MM.1S (cell line): ENCODE measurements at places on chromosomes 4 and X.

- DNase-seq = peak; percentile 10
Observed at GRCh38 chrX:102958794-102959193, 21.7 kb downstream of the RAB40AL start.

DNA sequence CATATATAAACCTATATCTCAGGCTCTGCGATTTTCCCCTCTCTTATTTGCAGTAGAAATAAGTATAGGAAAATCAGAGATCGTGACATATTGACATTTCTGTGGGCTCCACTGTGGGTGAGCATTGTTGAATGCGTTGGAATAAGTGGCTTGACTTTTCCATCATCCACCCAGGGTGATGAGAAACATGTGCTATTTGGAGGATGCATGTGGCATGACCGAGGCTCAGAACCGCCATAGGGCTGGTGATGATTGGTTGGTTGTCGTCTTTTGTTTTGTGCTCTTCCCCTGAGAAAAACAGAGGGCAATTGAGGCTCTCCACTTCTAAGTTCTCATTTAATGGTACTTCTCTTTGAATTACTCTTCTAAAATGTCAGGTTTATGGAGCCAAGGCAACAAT is 140.1 kb downstream of the MXRA5 start:
- DNase-seq = no peak

- peak; percentile 18 for DNase-seq
Observed at GRCh38 chr4:96016634-96017299, 176.9 kb downstream of the PDHA2 start.

GRCh38 chr4:113411496-113411938 is 350.0 kb downstream of the CAMK2D start:
- DNase-seq = no peak

DNA sequence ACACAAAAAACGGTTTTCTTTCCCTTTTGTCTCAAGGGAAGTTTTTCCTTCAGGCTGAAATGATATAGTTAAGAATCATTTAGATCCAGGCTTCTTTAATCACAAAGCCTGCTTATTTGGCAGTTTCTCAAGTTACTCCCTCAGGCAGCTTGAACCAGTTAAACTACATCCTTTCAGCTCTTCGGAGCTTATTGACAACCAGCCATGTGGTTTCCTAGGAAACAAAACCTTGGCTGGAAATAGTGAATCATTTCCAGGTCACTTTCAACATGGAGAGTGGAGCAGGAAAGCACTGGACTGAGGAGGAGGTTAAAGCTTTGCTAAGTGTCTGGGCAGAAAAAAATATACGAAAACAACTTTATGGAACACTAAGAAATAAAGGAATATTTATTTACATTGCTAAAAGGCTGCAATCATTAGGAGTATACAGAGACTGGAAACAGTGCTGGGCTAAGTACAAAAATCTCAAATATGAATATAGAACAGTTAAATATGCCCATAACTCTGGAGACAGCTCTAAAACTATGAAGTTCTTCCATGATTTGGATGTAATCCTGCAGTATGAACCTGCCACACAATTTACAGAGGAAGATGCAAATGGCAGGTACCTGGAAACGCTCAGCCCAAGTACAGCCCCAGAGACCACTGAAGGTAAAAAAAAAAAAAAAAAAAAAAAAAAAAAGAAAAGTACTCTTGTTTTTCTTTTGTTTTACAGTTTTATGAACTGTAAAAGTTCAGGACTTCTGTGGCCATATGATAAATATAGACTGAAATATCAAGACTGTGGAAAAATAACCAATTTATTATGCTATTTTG is 23.2 kb upstream of the AASDH start:
- no peak for DNase-seq

DNA sequence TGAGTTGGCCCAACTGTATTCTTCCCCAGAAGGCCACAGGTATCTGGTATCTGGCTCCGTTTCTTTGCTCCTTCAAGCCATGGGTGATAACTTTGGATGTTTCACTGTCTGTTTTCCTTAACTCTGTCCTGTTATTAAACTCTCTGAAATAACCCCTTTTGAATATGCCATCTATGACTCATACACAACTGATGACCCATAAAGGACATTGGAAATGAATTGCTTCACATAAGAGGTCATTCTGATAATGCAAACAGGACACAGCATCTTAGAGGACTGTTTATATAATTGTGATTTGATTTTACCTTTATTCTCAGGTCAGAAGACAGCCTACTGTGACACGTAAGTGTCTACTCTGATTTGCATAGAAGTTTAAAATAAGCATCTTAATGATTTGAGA is 227.7 kb downstream of the VEGFC start:
- DNase-seq = no peak

- DNase-seq = no peak
Observed at GRCh38 chr4:36944232-36944631, 300.3 kb upstream of the NWD2 start.

GRCh38 chr4:41749631-41750039 is 1.1 kb upstream of the PHOX2B start:
- no peak for DNase-seq

DNA sequence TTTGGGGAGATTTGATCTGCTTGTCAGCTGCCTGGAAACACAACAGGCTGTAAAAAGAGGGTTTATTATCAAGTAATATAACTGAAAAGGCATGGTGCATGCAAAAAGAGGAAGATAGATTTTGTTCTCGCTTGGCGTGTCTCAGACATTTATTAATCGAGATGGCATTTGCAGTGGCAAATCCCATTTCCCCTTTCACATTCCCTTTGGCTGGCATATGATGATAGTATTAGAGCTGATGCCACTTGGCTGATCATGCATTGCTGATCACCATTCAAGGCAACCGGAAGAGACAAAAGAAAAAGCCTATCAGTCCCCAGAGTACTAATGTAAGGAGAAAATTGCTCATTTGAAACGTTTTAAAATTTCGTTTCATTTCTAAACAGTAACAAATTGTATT is 101.8 kb downstream of the ZIC3 start:
- no peak for DNase-seq

DNA sequence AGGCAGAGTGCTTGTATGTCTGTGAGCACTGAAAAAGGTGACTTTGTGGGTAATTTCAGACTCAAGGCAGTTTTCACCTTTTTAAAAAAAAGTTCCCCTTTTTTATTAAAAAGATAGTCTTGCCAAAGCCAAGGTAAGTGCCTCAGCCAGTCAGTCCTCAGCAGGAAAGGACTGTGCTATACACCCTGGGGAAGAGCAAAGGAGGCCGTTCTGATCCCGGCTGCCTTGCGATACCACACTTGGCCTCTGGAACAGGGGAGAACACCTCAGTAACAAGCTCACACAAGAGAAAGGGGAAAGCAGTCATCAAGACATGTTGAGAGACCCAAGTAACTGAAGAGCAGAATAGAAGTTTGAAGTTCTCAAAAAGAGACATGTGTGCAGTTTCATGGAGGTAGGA is 541.7 kb downstream of the BCOR start:
- DNase-seq = no peak

GRCh38 chr4:146458594-146458993 is 63.1 kb downstream of the SLC10A7 start:
- peak; percentile 44 for DNase-seq

- no peak for DNase-seq
Observed at GRCh38 chr4:143294310-143294709, 42.4 kb upstream of the GAB1 start.

- no peak for DNase-seq
Observed at GRCh38 chr4:156556336-156556735, 415.3 kb downstream of the PDGFC start.

GRCh38 chrX:150211988-150212387 is 151.1 kb upstream of the MAMLD1 start:
- DNase-seq = no peak

DNA sequence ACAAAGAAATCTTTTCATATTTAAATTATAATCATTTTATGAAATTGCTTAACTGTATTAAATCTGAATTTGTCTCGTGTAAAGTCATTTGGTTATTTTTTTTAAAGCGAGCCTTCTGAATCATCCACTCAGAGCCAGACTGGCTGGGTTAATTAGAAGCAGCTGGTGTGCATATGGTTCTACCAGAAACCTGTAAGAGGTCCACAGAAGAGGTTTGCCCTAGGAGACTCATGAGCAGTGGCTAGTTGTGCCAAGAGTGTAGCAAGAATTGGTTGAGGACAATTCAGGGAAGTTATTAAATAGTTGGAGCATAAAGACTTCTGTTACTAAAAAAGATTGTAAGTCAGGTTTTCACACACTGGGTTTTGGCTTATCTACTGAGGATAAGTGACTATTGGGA is 267.4 kb downstream of the IL1RAPL2 start:
- no peak for DNase-seq

DNA sequence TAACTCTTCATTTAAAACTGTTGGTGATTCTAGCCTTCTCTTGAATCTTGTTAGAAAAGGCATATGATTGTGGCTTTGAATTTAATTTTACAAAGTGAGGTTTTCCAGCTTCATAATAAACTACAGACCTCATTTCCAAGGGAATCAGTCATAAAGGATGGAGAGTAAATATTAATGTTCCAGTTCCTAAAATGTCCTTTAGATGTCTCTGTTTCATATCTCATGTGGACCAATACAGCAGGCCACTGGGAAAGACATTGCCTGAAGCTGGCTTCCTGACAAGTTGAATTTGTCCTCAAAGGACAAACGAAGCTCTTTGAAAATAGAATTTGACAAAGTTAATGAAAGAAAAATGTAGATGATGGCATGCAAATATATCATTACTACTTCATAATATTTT is 125.4 kb downstream of the ZNF330 start:
- DNase-seq = peak; percentile 41

DNA sequence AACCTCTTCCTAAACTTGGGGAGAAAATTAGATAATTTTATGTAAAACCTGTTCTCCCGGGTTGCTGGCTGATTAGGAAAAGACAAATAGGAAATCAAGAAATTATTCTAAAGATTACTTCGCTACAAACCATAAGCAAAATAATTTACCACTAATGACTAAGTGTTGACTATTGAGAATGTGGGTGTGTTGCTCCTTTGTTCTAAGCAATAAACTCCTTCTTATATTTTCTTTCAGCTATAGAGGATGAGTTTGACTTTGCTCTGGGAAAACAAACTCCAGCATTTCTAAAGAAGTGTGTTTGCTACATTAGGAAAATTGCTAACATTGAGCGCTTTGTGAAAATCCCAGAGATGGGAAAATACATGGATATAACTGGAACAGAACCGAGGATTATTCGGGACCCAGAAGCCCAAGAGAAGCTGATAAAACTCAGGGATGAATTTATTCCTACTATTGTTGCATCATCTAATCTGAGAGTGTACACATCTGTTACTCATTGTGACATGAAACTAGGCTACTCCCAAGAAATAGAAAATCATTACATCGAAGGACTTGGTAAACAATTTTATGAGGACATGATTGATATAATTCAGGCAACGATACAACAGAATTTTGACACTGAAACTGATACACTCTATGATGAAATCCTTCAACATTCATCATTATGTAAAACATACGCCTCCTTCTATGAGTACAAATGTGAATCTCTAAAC is 194.2 kb downstream of the NWD2 start:
- DNase-seq = no peak

DNA sequence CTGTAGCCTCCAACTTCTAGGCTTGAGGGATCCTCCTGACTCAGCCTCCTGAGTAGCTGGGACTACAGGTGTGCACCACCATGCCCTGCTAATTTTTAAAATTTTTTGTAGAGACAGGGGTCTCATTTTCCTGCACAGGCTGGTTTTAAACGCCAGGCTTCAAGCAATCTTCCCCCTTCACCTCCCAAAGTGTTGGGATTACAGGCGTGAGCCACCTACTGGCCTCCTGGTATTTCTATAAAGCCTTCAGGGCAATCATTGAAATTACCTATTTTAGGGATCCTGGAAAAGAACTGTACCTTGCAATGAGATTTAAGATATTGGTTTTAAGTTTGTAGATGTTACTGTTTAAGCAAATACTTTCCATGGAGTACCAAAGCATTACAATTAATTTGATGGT is 13.5 kb upstream of the PLS3 start:
- DNase-seq = no peak

- no peak for DNase-seq
Observed at GRCh38 chr4:166017804-166018203, 144.8 kb downstream of the TLL1 start.

DNA sequence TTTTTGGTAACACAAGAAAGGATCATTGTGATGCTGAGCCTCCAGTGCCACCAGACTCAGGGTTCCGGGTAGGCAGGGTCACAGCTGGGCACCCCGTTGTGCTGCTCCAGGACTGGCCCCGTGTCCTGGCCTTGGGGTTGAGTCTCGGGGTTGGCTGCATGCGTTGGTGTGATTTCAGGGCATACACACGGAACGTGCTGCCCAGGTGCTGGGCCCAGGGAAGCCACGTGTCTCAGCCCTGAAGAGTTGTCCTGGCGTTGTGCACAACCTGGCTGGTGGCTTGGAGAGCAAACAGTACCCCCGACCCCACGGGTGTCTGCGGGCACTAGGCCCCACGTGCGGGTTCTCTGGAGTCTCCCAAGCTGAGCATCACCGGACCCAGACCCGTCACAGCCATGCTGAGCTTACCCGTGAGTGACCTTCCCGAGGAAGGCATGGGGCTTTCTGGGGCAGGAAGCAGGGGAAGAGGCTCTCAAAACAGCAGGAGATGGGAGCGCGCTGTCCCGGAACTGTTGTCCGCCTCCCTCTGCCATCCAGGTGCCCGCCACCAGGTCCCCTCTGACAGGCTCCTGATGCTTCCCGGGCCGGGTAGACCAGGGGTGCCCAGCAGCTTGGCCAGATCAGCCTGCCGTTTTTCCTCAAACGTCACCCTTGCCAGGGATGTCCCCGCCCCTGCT is 66.1 kb upstream of the ENPP6 start:
- DNase-seq = peak; percentile 58

DNA sequence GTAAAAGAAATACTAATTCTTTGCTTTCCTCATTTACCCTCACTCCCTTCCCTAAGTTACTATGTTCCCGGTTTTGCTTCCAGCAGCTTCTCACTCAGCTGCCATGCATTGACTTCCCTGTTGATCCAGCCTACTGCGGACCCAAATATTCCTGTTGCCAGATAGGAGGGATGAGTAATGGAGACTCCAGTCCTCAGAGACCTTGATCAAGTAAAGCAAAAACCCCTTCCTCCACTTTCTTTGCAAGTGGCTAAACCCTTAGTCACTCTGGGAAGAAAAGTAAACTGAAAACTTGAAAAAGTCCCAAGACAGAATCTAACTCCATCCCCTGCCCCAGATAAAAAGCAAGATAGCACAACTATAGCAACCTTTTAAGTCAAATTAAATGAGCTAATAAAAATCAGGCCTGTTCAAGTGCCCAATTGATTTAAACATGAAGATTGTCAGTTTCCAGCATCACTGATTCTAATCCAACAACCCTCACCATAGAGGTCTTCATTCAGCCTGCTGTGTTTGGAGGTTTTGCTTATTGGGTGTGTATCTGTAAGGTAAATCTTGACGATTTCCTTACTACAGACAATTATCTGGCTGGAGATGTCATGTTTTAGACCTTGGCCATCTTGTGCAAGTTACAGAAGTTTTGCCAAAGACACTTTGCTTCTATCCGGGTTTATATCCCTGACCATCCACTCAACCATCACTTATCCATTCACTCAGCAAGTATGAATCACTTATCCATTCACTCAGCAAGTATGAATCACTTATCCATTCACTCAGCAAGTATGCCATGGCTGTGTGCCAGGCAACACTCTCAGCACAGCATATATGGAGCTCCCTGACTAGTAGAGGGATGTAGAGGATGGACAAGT is 17.6 kb downstream of the FGFBP1 start:
- DNase-seq = no peak

GRCh38 chr4:123206016-123206415 is 190.6 kb upstream of the SPRY1 start:
- DNase-seq = no peak
